Activated naive CD4-positive, alpha-beta T cell treated with Interleukin-2 at 50 U/mL for 16 hours (primary cell): ENCODE measurements at places on chromosomes 7 and 10.

GRCh38 chr7:608361-608760 lies 88.7 kb upstream of the PDGFA start:
- no peak for DNase-seq

DNA sequence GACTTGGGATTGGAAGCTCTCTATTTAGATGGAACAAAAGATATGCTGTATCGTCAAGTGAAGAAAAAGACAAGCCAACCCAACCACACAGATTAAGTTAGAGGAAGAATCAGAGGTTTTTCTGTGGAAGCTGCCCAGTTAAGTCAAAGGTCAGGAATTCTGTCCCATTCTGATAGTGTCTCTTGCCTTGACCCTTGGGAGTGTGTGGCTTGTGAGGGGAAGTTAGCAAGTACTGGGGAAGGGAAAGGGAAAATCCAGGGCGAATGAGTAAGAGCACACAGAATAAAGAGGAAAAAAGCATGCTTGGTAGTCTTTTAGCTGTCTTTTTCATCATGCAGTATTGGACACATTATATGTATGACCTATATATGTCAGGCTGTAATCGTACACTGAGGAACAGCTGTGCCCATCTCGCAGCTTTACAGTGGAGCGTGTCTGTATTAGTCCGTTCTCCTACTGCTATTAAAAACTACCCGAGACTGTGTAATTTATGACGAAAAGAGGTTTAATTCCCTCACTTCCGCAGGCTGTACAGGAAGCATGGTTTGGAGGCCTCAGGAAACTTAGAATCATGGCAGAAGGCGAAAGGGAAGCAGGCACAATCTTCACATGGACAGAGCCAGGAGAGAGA lies 197.2 kb downstream of the GALNT17 start:
- DNase-seq: no peak

GRCh38 chr7:20438248-20438647 lies 107.5 kb downstream of the ITGB8 start:
- no peak for DNase-seq

- no peak for DNase-seq
Observed at GRCh38 chr7:138025215-138026186, 23.6 kb upstream of the CREB3L2 start.

- DNase-seq: no peak
Observed at GRCh38 chr7:44338600-44338999, 13.2 kb upstream of the CAMK2B start.

- no peak for DNase-seq
Observed at GRCh38 chr10:69696073-69696731, 66.2 kb downstream of the FAM241B start.

- no peak for DNase-seq
Observed at GRCh38 chr10:122379537-122379936, 5.0 kb downstream of the PLEKHA1 start.
